ENCODE measurements at places on chromosomes 2 and 18.

DNA sequence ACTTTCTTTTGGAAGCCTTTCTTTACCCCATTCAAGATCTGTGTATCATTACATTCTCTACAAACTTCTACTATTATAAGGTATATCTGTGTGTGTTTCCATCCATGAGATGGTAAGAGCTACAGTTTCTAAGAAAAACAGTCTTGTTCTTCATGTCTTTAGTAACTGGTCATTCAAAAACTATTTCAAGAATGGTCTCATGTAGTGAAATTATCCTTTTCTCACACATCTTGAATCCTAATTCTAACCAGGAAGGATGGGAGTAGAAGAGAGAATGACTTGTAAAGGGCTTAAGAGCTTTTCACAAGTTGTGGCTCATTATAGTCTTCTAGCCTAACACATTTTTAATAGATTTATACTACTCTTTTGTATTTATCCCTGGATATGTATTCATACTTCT is 47.3 kb downstream of the ROCK1 start:
- DNase-seq, result no peak

GRCh38 chr2:215958257-215958656 is 55.1 kb downstream of the MREG start:
- DNase-seq, result no peak

DNA sequence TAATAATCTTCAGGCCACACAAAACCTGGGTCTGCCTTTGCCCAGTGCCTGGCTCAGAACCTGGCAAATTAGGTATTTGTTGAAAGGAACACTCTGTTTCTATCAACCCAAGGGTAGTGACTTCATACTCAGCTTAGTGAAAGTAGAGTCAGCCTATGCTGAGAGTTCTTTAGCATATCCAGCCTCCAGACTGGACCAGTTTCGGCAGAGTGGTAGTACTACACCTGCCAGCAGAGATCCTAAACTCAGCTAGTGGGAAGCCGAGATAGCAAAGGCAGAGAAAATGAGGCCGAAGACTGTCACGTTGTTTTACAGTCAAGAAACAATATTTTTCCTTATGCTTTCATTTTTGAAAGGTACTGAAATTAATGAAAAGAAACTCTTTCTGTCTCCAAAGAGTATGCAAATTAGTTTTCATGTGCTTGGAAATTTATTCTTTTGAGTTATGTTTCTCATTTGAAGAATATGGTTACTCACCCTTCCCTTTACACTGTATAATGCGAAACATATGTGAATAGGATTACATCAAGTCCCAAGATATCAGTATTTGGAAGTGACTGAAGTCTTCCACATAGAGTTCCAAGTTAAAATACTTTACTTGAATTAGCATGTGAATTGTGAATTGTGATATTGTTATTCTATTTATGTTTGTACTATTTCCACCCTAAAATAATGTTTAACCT is 52.2 kb upstream of the UGP2 start:
- no peak for DNase-seq

- no peak for DNase-seq
Observed at GRCh38 chr2:120579916-120580685, 155.6 kb upstream of the GLI2 start.

DNA sequence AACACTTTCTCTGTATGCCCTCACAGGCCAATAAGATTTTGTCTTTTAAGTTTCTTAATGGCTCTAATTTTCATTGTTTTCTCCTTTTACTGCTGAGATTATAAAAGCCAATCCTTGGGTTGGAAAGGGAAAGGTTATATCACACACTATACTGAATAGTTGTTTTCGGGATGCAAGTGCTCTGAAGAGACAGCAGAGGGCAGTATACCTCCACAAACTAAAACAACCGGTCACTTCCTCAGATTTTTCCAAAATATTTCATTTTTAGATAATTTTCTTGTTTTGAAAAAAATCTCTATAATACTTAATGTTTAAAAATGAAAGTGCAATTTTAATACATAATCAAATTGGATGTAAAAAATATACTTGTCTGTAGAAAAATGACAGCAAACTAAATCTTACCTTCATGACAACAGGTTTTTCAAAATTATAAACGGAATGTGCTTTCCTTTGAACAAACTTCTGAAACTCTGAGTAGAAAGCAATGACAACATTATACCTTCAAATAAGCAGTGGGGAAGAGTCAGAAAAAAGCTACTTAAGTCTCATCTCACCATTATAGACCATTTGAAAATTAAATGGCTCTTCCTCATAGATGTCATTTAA is 82.7 kb downstream of the ORC4 start:
- DNase-seq, result no peak

DNA sequence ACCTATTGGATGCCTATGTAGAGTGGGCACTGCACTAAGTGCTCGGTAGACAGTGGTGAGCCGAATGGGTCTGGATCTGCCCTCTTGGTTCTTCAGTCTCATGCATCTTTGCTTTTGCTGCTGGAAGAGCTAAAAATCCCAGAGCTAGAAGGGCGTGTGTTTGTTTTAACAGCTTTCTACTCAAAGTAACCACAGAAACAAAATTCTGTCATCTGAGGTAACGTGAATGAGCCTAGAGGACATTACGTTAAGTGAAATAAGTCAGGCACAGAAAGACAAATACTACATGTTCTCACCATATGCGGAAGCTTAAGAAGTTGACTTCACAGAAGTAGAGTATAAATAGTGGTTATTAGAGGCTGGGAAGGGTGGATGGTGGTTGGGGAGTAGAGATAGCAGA is 119.8 kb downstream of the PLB1 start:
- no peak for DNase-seq

DNA sequence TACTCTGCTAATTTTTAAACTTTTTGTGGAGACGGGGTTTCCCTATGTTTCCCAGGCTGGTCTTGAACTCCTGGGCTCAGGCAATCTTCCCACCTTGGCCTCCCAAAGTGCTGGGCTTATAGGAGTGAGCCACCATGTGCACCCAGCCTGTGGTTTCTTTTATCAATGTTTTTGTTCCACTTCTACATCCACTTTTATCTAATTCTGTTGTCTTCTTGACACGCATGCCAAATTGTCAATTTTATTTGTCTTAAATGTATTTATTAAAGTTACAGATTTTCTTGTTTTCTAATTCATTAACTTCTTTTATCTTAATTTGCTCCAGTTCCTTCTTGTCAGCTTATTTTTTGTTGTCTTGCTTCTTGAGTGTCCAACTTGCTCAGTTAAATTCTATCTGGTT is 43.8 kb upstream of the ASPRV1 start:
- no peak for DNase-seq
